ENCODE measurements at places on chromosomes 3 and 15. TPM values are rescaled to one million over a fixed set of nuclear protein-coding genes. Genes with fewer than 3 reads are reported as not detected.

GPR149 gene
- not detected for total RNA-seq

NANOGP8 gene
- not detected for total RNA-seq

USP50 gene
- total RNA-seq = not detected

ZBTB47 gene
- 20.0 TPM for total RNA-seq

KY gene
- not detected for total RNA-seq

ECT2 gene
- total RNA-seq = 18.1 TPM

UTS2B gene
- not detected for total RNA-seq

CHRFAM7A gene
- total RNA-seq = 0.76 TPM

SLITRK3 gene
- not detected for total RNA-seq

UBL7 gene
- 21.8 TPM for total RNA-seq

TTC21A gene
- 0.90 TPM for total RNA-seq

EXD1 gene
- total RNA-seq = under 0.01 TPM

ZNF774 gene
- total RNA-seq = 0.64 TPM

NEDD4 gene
- total RNA-seq = 25.7 TPM

PLIN1 gene
- not detected for total RNA-seq

COLQ gene
- total RNA-seq = 1.9 TPM

CCR5 gene
- not detected for total RNA-seq

ECE2 gene
- total RNA-seq = not detected

TGM5 gene
- not detected for total RNA-seq

SPRED1 gene
- 15.8 TPM for total RNA-seq

CSPG4 gene
- total RNA-seq = under 0.01 TPM

TMEM108 gene
- not detected for total RNA-seq

TMEM39A gene
- total RNA-seq = 28.6 TPM

CATSPER2 gene
- total RNA-seq = 0.63 TPM

ALAS1 gene
- 43.9 TPM for total RNA-seq

CHRNA7 gene
- total RNA-seq = 0.38 TPM

EDC3 gene
- total RNA-seq = 21.7 TPM

GCNT3 gene
- not detected for total RNA-seq

All from dermis microvascular lymphatic vessel endothelial cell (primary cell).